ENCODE measurements at places on chromosomes 5 and 9.

DNA sequence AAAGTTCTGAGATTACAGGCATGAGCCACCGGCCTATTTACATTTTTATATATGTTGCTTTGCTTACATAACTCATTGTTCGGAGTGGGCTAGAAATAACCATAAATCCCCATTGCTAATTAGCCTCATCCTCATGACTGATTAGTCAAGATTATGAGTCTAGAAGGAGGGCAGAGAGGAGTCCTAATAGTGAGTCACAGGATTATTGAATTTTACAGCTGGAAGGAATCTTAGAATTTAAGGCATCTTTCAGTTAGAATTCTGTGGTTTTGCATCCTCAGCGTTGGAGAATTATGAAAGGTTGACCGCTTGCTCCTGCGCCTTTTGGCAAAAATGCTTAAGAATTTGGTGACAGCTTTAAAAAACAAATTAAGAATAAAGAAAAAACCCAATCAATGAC lies 2.6 kb upstream of the PBX3 start:
- no peak for DNase-seq
- no peak overlapping the region for H3K4me3 ChIP-seq
- H3K27ac ChIP-seq = no peak overlapping the region
- H3K4me1 ChIP-seq = peaks cover 8% of the 10 kb centered on the region
- H3K27me3 ChIP-seq = peaks cover 28% of the 10 kb centered on the region
- no peaks in the 10 kb centered on the region for H3K36me3 ChIP-seq

DNA sequence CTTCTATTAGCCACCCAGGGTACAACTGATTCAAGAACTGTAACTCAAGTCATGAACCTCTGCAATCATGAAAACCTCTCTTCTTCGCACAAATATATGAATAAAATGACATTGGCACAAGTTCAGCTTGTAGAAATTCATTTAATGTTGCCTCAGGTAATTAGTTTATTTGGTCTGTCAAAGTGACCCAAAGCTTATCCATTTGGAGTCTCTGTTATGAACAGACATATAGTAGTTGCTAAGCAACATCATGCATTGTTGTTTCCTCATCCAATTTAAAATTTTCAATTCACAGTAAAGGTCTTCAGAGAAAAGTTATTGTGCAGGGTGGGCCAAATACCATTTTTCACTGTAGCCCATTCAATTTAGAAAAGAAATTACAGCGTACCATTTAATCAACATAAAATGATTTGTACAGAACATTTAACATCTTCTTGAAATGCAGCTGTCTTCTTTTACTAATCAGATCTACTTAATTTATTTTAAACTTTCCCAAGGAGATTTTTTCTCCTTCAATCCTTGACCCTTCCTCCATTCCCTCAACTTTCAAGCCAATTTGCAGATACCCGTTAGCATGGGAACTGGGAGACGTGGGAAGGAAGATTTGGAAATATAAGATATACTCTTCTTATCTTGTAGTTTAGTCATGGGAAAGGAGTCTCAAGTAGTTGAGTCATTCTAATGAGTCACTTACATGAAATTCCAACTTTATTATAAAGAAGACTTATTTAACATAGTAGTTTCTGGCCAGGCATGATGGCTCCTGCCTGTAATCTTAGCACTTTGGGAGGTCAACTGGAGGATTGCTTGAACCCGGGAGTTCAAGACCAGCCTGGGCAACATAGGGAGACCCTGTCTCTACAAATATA lies 231.3 kb downstream of the ATPSCKMT start:
- H3K4me3 ChIP-seq = no peak overlapping the region
- no peaks in the 10 kb centered on the region for H3K36me3 ChIP-seq
- H3K27me3 ChIP-seq = no peaks in the 10 kb centered on the region
- no peak for DNase-seq
- no peak overlapping the region for H3K27ac ChIP-seq
- H3K4me1 ChIP-seq = no peaks in the 10 kb centered on the region

DNA sequence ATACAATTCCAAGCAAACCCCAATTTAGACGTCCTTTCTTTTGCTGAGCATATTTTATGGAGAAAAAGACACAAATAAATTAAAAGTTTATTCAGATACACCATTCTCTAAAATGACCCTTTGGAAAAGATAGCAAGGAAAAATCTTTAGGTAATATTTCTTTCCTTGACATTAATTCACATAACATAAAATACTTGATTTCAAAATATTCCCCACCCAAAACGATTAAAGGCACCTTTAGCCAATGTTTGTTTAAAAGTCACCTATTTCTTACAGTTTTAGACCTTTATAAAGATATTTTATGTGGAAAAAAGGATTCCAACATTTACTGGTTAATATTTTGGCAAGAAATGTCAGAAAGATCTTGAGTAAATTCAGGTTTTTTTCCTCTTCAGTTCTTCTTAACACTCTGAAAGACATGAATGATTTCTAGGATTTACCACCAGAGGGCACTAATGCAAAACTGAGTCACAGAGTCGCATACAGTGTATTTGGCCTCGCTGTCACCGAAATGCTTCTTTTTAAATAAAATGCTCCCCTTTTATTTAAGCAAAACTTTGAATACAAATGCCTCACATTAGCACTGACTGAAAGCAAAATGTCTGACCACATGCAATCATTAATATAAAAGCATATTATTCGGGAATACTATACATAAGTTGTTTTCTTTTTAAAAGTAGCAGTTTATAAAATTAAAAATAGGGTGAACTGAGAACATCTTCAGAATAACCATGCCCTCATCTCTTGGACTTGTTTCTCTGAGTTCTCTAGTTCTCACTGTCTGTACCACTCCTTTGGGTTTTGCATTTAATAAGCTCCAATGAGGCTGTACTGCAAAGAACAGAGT lies 122.5 kb downstream of the SLC1A3 start:
- DNase-seq = peak; percentile 68
- H3K27me3 ChIP-seq = no peaks in the 10 kb centered on the region
- no peak overlapping the region for H3K4me3 ChIP-seq
- H3K36me3 ChIP-seq = no peaks in the 10 kb centered on the region

- no peak overlapping the region for H3K4me3 ChIP-seq
- H3K36me3 ChIP-seq = peaks cover 35% of the 10 kb centered on the region
- no peak overlapping the region for H3K27ac ChIP-seq
- no peaks in the 10 kb centered on the region for H3K4me1 ChIP-seq
These were observed 19.0 kb downstream of the FAXDC2 start for GRCh38 chr5:154831451-154831850.

- H3K27ac ChIP-seq = no peak overlapping the region
- H3K36me3 ChIP-seq = no peaks in the 10 kb centered on the region
- no peak for DNase-seq
- no peaks in the 10 kb centered on the region for H3K4me1 ChIP-seq
These were observed 722.5 kb upstream of the CHD1 start for GRCh38 chr5:99651298-99651697.

DNA sequence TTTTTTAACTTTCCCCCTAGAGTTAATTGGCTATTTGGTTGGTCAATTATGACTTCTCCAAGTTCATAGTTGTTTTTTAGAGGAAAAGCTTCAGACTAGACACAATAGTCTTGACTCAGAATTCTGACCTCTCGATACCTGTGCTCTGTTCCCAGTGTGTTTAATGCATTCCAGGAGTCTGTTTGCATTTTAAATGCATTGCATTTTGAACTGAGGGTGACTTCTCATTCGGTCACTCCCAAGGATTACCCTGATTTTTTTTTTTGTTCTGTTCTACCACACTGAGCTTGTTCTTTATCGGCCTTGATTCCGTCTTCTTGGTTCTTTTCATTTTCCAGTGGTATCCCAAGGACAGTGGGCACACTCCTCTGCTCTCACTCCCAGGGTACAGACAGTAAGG lies 16.3 kb downstream of the ARHGEF28 start:
- no peak for DNase-seq
- H3K27me3 ChIP-seq = no peaks in the 10 kb centered on the region
- no peak overlapping the region for H3K4me3 ChIP-seq
- no peaks in the 10 kb centered on the region for H3K36me3 ChIP-seq
- H3K4me1 ChIP-seq = no peaks in the 10 kb centered on the region
- H3K27ac ChIP-seq = no peak overlapping the region

- no peak overlapping the region for H3K4me3 ChIP-seq
- no peak overlapping the region for H3K27ac ChIP-seq
- H3K4me1 ChIP-seq = no peaks in the 10 kb centered on the region
- H3K27me3 ChIP-seq = no peaks in the 10 kb centered on the region
These were observed 19.4 kb upstream of the DEPDC1B start for GRCh38 chr5:60719329-60719728.

- no peak for DNase-seq
- H3K27ac ChIP-seq = no peak overlapping the region
- no peaks in the 10 kb centered on the region for H3K4me1 ChIP-seq
- H3K27me3 ChIP-seq = no peaks in the 10 kb centered on the region
- no peaks in the 10 kb centered on the region for H3K36me3 ChIP-seq
These were observed 14.9 kb upstream of the MEGF10 start for GRCh38 chr5:127275641-127276193.

DNA sequence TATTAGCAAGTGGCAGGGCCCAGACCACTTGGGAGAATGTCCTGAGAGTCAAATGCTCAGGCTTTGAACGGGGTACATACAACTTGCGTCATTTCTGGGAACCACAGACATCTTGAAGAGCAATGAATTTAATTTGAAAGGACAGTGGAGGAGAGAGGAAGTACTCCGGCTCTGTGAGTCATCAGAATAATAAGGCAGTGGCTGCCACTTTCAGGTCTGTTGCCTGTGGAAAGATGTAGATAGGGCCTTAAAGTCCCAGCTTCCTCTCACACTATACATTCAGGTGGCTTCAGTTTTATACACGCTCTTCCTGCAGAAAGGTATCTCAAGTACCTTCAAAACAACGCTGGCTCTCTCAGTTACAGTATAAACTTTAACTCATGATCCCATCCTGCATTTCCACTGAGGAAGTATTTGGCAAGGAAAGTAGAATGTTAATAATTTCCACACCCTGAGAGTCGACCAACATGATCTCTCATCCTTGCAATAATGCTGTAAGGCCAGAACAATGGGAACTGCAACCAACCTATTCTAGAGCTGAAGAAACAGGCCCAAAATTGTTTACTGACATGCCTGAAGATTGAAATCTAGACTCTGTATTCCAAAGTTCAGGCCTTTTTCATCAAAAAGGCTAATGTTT lies 6.8 kb upstream of the PRUNE2 start:
- no peaks in the 10 kb centered on the region for H3K27me3 ChIP-seq
- DNase-seq = no peak
- no peak overlapping the region for H3K27ac ChIP-seq
- H3K4me3 ChIP-seq = no peak overlapping the region
- H3K4me1 ChIP-seq = no peaks in the 10 kb centered on the region

- no peaks in the 10 kb centered on the region for H3K27me3 ChIP-seq
- no peak overlapping the region for H3K4me3 ChIP-seq
- no peaks in the 10 kb centered on the region for H3K36me3 ChIP-seq
These were observed 35.9 kb downstream of the ANXA6 start for GRCh38 chr5:151121665-151122064.

DNA sequence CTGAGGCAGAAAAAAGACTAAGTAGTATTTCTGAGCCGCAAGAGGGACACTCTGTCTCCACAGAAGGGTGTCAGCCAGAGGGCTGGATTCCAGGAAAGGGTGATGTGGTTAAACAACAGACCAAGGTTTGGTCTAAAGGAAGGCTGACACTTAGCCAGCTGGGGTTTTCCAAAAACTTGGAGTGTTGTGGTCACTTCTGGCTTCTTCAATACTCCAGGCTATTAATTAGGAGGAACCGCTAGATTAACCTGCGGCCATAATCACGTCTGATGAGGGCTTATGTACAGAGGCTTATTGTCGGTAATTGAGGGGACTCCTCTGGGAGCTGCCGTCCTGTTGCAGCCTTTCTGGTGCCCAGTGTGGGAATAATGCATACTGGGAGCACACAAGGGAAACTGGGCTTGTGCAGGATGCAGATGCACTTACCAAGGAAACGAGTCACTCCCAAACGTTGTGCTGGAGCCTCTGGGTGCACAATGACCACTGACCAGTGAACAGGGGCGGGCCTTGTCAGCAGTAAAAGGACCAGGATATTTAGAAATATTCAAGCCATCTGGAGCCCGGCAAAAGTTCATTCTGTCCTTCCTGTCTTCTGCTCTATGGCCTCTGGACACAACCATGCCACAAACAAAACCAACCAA lies 70.2 kb upstream of the TUT7 start:
- no peaks in the 10 kb centered on the region for H3K4me1 ChIP-seq
- H3K4me3 ChIP-seq = no peak overlapping the region
- no peaks in the 10 kb centered on the region for H3K36me3 ChIP-seq
- no peaks in the 10 kb centered on the region for H3K27me3 ChIP-seq
- no peak for DNase-seq

DNA sequence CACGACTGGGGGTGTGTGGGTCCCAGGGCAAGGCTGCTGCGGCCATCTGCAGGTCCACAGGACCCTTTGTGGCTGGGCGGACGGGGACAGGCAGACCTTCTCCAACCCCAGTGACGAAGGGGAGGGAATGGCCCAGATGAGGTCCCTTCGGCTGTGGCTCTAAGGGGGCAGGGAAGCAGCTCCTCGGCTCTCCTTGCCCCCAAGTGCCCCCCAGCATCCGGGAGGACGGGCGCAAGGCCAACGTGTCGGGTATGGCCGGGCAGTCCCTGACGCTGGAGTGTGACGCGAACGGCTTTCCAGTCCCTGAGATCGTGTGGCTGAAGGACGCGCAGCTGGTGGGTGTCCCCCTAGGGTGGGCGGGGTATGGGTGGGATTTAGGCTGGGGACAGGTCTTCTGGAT lies 82.8 kb downstream of the HMCN2 start:
- H3K27ac ChIP-seq = no peak overlapping the region
- no peaks in the 10 kb centered on the region for H3K4me1 ChIP-seq
- no peak overlapping the region for H3K4me3 ChIP-seq
- no peaks in the 10 kb centered on the region for H3K36me3 ChIP-seq

DNA sequence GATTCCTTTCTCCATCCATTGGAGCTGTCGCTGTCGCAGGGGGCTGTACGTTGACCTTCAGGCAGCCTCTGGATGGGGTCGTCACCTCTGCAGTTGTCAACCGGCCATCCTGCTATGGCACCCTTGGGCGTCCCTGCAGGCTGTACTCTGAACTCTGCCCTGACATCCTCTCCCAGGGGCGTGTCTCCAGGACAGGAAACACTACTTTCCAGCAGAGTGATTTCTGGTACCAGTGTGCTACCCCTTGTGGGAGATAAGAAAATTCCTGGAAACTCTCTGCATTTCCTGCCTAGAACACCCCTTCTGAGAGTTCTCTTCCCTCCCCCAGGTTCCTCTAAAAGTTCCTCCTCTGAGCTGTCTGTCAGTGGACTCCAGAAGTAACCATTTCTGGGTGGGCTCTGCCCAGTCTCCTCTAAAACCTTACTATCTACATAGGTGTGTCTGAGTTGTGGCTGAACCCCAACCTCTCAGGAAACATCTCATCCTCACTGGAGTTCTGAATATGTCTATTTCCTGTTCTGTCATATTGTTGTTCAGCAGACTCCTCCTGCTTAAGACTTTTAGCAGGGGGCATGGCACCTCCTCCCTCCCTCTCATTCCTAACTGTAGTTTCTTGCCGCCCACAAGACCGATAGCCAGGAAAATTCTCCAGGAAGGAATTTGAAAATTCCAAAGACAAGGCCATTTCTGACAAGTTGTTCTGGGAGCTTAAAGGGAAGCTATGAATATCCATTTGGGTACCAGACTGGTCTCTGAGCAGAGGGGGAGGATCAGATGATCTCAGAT lies 145.3 kb upstream of the RASEF start:
- DNase-seq = no peak
- no peak overlapping the region for H3K27ac ChIP-seq
- no peak overlapping the region for H3K4me3 ChIP-seq
- H3K27me3 ChIP-seq = peaks cover 3% of the 10 kb centered on the region
- no peaks in the 10 kb centered on the region for H3K4me1 ChIP-seq
